ENCODE measurements at places on chromosomes 7 and 10.
A peak's percentile ranks its signal among the peaks of the same experiment; 100 is the strongest.

DNA sequence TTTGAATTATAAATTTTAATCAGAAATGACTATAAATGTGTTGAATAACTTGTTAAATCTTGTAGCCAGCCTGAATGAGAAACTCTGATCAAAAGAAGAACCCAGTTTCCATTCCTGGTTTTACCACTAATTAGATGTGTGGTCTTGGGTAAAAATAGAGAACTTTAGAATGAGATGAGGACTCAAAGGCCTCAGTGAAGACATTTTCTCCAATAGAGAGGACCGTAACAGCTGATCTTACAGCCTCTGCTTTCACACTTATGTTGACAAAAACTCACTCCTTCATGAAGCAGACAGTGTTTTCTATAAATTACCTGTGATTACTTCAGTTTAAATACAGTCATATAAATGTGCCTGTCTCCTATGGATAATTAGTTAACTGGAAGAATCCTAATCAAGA, 200.1 kb upstream of the MEOX2 start:
- DNase-seq: no peak

GRCh38 chr10:35693800-35694199, 51.7 kb upstream of the FZD8 start:
- DNase-seq: no peak

DNA sequence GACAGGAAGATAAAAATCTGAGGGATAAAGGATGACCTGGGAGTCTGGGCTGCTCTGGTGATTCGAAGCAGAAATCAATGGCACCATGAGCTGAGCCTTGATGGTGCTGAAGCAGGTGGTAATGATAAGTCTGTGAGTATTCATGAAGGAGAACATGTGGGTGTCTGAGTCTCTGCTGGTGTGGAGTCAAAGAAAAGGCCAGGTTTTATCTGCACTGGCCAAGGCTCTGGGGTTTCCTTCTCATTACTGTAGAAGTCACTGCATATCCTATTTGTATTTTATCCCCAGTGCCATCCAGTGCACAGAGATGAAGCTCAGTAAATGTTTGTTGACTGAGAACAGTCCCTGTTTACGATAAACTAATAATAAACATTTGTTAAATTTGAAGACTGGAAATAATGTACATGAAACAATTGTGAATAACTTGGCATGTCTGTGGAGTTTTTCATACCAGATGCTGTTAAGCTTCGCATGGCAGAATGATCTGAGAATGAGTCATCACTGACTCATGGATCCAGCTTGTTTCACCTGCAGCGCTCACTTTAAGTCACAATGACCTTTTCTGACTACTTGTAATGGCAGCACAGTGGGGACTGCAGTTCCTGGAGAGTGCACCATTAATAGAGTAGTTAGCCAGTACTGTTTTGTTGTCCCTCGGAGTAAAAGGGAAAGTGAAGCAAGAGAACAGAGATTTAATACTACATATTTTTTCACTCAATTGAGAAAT, 538.5 kb downstream of the HTR7 start:
- no peak for DNase-seq

DNA sequence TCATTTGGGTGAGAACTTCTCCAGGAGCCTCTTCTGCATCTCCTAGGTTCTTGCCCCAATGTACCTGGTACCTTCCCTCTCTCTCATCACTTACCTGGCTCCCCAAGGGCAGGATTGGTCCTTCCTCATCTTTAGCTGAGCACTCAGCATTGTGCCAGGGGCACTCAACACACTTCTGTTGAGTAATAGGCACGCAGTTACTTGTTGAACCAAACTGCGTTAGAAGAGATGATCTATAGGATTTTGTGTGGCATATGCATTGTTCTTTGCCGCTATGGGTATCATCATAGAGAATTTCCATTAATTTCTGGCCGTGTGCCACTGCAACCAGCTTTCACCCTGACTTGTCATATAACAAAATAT, 16.4 kb downstream of the TBXAS1 start:
- no peak for DNase-seq

- DNase-seq: no peak
These were observed 114.2 kb upstream of the FAM3C start for GRCh38 chr7:121510302-121510701.

- DNase-seq: no peak
These were observed 110.9 kb downstream of the COL13A1 start for GRCh38 chr10:69912589-69912988.

GRCh38 chr7:50415844-50416364, 34.2 kb downstream of the FIGNL1 start:
- DNase-seq: no peak

- no peak for DNase-seq
These were observed 13.8 kb downstream of the WNT16 start for GRCh38 chr7:121342631-121343030.

GRCh38 chr10:55470840-55471239, 669.8 kb upstream of the PCDH15 start:
- DNase-seq: no peak

GRCh38 chr7:22564511-22565045, 64.6 kb upstream of the STEAP1B start:
- no peak for DNase-seq

DNA sequence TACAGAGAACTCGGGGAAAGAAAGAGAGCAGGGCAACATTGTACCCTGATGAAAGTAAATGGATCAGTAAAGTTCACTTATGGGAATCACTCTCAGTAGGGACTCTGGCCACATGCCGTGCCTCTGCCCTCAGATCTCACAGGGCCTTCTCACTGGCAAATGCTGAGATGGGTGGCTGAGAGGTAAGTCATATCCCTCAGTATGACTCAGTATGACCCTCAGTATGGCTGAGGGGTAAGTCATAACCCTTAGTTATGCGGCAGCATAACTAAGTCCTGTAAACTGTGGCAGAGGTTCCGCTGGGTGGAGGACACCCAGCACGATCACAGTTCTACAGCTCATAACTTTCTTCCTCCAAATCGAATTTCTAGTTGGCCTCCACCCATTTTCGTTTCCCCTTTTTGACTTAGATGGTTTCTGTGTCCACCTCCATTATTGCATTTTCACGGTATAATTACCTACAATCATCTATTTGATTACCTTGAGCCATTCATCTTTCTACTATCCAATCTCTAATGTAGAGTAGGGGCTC, 26.5 kb upstream of the WNT16 start:
- no peak for DNase-seq

DNA sequence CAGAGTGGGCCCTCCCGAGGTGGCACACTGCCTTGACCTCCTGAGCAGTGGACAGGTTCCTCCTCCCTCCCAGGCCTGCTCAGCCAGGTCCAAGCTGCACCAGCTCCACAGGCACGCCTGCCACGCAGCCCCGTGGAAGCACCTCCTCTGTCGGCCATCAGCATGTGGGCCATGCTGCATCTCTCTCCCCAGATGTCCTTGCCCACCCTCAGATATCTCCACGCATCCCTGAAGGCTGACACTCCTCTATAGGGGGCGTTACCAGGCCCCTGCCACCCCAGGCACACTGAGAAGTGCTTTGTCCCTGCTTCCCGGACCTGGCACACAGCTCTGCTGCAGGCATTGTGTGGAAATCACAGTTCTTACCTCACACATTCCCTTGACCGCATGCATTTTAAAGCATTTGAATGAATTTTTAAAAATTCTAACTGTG, 598.5 kb downstream of the SDK1 start:
- DNase-seq: no peak

- no peak for DNase-seq
These were observed 208.1 kb downstream of the SORCS1 start for GRCh38 chr10:106956216-106956915.

GRCh38 chr7:17038783-17039170, 157.0 kb upstream of the AGR3 start:
- no peak for DNase-seq

DNA sequence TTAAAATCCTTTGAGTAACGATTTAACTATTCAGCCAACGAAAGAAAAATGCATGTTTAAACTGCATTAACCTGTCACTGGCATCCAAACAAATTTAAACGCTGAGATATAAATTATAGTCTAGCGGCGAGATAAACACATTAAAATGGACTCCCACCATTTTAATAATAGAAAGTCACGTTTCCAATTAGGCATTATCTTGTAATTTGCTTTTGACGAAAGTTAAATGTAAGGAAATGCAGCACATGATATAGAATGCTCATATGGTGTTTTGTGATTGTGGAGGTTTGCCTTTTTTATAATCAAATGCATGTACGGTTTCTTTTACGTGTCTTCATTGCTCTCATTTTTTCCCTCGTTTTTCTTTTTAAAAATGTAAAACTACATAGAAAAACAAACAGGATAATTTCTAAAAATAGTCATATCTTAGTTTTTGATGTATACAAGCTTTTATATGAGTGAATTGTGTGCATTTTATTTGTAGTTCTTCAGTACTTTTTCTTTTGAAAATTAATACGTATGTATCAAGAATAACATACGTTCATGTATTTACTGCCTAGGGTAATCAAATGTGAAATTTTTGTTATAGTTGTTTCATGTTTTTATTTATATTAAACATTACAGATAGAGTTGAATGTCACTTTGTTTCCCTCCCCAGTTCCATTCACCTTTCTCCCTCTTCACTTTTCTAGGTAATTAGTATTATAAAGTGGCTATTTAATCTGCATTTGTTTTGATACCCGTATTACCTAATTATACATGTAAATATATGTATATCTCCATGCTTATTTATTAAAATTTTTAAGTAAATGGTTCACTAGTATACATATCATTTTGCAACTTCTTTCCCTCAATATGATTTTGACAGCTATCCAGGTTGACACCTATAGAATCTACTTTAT, 1.1 kb upstream of the KLF14 start:
- no peak for DNase-seq

DNA sequence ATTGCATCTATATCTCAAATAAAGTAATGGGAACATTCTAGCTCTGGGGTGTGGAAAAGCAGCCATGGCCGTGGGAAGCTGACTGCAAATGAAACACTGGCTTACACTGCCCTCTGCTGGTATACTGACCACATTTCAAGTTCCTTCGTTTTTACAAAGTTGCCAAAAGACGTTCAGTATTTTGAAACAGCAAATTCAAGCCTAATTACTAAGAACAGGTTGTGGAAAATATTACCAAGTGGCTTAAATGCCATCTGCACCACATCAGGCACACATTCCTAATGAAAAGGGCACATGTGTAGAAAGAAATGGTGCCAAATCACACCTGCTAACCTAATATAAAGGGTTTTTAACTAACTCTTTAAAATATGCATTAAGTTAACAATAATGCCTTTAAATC, 83.9 kb downstream of the JAZF1 start:
- DNase-seq: peak; percentile 45

- DNase-seq: no peak
These were observed 62.2 kb upstream of the CARD11 start for GRCh38 chr7:3105856-3106255.

GRCh38 chr10:95767884-95768556, 12.1 kb downstream of the ENTPD1 start:
- DNase-seq: no peak

- DNase-seq: no peak
These were observed 96.3 kb downstream of the CHN2 start for GRCh38 chr7:29290829-29291228.

- DNase-seq: no peak
These were observed 78.6 kb downstream of the LCOR start for GRCh38 chr10:96910488-96911395.

GRCh38 chr10:116771101-116771958, 29.0 kb upstream of the HSPA12A start:
- DNase-seq: no peak
